ENCODE measurements at places on chromosomes 7 and 10.

DNA sequence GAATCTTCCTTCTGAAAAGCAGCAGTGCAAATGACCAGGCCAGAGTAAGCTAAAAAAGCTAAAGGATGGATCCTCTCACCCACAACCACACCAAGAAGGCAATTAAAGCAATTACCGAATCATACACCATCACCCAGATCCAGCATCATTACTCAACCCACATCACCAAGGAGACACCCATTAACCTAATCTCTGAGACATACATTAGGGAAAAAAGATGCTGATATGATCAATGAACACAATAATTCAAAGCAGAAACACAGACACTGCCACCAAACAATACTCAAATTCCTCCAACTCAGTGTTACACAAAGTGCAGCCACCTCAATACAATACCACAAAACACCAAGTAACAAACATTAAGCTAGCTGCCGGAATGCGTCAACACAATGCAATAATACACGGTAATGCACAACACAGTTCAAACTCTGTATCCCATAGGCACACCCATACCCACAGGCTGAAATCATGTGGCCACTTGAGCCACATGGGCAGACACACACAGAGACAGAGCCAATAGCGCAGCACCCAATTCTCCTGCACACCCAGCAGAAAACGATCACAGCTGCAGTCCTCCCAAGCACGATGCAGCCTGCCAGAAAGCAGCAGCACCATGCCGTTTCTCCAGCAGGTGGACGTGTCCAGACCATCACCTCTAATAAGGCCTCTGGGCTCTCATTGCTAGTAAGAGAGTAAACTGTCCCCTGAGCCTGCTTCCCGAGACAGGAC lies 21.5 kb downstream of the PAX2 start:
- no peak for DNase-seq

- no peak for DNase-seq
Measured at GRCh38 chr7:67033251-67033650, 36.6 kb downstream of the TYW1 start.

DNA sequence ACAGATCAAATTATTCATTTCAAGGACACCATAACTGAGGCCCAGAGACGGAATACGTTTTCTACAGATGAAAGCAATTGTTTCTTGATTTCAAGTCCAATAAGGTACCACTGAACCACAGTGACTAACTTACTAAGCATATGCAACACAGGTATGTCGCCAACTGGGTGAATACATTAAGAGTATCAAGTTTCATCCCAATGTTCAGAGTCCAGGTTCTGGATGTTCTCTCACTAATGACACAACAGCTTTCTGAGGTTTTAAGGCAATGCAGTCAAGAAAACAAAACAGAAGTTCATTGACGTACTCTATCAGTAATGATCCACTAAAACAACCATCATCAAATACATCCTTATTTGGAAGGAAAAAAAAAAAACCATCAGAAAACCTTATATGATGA lies 35.8 kb downstream of the NSUN6 start:
- no peak for DNase-seq

GRCh38 chr7:116211913-116212596 lies 1.7 kb downstream of the TES start:
- DNase-seq: no peak

DNA sequence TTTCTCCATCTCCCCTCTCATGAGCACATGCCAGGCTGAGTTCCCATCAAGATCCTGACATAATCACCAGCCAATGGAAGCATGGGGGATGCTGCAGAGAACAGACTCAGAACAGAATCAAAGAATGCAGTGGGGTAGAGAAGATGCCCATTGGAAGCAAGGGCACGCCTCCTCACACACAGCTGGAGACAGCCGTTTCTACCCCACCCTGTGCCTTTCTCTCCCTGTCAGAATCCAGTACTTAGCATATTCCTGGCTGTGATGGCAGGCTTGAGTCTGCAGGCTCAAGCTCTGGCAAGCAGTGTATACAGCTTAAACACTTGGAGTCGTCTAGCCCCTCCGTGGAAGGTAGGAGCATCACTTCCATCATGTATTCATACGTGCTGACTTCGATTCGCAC lies 867.9 kb downstream of the NRG3 start:
- no peak for DNase-seq

DNA sequence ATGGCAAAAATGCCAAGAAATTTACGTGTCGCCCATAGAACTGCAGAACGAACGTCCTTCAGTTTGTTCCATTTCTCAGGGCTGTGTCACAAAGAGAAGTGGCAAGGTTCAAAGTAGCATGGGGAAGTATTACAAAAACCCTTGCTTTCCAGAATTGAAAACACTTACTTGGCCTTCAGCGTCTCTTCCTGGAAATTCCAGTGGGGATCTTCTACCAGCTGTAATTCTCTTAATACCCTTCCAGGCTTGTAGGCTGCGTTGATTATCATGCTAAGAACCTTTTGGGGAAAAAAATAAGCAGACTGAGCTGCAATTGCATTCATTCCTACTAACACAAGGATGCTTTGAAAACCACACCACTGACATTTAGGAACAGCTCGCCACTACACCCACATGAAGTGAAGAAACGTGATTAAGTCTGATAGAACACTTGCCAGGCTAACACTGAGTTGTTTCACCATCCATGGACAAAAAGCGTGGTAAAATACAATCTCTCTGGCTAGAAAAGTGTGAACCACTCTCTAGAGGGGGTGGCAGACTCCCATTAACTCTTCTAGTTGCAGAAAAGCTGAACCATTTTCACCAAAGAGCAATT lies 222.3 kb downstream of the SFMBT2 start:
- no peak for DNase-seq

DNA sequence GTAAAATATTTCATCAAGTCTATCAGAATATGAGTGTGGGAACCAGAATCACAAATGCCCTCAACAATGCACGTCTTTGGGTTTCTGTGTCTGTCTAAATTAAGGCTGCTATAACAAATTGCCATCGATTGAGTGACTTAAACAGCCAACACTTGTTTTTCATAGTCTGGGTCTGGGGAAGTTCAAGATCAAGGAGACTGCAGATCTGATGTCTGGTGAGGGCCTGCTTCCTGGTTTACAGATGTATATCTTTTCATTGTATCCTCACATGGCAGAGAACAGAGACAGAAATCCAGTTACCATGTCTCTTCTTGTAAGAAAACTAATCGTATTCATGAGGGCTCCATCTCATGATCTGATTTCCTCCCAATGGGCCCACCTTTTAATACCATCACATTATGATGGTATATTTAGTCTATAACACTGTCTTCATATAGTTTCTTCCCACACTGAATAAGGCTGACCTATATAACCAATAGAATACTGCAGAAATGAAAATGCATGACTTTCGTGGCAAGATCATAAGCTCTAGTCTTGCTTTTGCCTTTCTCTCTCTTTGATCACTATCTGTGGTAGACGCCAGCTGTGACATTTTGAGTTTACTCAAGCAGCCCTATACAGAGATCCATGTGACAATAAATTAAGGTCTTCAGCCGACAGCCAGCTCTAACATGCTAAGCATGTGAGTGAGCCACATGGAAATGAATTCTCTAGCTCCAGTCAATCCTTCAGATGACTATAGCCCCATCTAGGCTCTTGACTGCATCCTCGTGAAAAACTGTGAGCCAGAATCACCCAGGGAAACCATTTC lies 51.9 kb downstream of the THSD7A start:
- DNase-seq: no peak

DNA sequence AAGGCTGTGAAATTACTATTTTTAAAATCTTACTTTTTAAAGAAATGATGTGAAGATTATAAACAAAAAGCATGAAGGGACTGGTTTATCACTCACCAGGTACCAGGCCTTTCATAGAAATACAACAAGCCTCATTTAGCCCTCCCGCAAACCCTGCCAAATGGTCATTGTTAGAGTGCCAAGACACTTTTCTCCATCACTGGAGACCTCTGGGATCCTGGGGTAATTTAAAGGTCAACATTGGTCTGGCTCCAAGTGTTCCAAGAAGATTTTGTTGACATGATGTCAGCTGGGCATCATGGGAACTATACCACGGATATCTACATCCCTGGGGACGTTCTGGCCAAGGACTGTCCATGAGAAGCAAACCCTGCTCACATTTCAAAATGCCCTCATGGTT lies 138.0 kb upstream of the FRMD4A start:
- DNase-seq: no peak

DNA sequence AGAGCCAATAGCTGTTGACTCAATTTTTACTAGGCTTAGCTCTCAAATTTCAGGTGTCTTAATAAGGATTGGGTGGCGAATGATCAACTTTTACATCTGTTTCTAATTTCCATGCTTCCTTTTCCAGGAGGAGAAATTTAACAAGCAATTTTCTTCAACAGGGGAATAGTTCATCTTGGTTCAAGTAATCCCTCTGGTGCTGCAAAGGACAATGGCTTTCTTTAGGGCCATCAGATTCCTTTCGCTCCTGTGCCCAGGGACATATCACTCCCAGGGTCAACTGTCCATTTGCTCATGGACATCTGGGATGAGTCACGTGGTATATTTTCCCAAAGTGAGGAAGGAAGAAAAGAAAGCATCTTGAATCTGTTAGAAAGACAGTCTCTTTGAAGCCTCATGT lies 313.3 kb downstream of the FRMD4A start:
- DNase-seq: no peak

Measured in NK-92 treated with Interleukin-12 subunit alpha and Interleukin-12 subunit beta, amount 100 ng/mL, for 24 hours (cell line).